ENCODE measurements at places on chromosomes 6 and 20.
A peak's percentile ranks its signal among the peaks of the same experiment; 100 is the strongest.

DNA sequence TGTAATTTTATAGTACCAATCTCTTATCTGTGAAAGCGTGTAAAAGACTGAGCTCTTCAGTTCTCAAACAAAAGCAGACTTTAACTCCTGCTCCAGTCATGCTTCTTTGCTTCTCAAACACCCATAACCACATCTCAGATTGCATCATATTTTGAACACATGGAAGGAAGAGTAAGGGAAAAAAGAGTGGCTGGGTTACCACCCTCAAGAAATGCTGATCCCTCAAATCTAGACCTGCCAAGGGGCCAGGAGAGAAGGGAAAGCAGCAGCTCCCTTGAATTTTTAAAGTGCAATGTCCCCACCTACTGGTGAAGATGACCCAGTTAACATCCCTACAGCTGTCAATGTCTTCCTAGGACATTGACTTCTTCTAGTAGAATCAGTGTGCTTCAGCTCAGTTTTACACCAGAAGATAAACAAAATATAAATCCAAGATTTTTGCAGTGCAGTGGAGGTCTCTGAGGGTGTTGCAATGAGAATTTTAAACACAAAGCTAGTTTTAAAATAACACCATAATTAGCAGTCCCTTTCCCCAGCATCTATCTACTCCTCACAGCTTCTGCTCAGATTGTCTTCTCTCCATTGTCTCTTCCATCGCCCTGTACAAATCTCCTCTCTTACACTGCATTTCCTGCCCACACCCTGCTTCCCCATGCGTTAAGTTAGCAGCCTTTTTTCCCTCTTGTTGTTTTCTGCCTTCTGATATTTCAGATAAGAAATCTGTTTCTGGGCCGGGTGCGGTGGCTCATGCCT is 22.6 kb upstream of the HLA-DQB2 start:
- peak; percentile 36 for DNase-seq

DNA sequence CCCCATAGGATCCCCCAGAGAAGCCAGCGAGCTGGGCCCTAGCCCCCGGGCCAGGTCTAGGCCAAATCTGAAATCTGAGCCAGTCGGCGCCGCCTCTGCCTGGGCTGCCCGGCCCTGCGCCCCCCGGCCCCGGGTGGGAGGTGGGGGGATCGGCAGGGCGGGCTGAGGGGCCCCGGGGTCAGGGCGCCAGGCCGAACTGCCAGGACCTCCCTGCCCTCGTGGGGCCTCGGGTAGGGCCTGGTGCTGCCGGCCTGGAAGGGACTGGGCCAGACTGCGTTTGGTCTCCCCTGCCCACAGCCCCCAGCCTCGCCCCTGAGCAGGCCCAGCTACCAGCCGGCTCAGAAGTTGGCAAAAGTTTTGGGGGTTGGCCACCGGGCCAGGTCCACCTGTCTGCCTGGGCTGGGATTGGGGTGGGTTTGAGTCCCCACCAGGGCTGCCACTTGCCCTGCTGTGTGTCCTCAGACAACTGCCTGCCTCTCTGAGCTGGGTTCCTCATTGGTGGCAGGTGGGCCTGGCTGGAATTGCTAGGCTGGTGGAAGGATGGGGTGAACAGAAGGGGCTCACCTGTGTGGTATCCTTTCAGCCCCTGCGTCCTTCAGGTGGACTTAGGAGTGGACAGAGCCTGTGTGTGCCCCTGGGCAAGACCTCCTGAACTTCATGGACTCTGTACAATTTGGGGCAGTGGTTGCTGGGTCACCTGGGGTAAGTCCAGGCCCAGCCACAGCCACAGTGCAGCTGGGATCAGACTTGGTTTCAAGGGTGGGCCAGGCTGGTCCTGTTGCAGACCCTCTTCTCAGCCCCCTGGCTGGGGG is 801 bp downstream of the SRC start:
- DNase-seq, result no peak

GRCh38 chr6:13859871-13860555 is 45.7 kb upstream of the MCUR1 start:
- no peak for DNase-seq

DNA sequence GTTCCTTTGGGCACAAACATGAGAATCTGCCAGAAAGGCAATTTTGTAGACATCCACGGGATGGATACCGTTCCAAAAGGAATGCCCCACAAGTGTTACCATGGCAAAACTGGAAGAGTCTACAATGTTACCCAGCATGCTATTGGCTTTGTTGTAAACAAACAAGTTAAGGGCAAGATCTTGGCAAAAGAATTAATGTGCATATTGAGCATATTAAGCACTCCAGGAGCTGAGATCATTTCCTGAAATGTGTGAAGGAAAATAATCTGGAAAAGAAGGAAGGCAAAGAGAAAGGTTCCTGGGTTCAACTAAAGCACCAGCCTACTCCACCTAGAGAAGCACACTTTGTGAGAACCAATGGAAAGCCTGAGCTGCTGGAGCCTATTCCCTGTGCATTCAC is 103.9 kb upstream of the ARG1 start:
- no peak for DNase-seq

GRCh38 chr6:167027308-167027707 is 28.1 kb downstream of the CEP43 start:
- no peak for DNase-seq

DNA sequence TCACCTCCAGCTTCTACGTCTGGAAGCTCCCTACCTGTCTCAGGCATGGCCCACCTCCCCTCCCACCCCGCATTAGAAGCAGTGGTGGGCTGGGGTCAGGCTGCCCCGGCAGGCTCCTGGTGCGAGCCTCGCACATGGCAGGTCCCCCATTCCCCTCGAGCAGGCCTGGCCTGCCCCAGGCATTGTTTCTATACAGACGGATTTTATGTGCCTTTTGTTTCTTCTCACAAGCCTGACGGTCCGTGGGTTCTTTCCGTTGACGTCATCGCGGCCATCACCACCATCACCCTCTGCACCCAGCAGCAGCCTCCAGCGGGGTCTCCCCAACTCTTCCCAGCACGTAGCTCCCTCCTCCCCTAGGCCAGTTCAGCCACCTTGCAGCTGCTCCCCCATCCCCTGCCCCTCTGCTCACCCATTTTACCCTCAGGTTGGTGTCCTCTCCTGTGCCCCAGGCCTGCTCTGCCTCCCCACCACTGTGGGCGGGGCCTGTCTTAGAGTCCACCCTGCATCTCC is 4.6 kb downstream of the CST7 start:
- DNase-seq, result no peak

GRCh38 chr6:155093430-155093829 is 98.3 kb downstream of the TIAM2 start:
- no peak for DNase-seq

- no peak for DNase-seq
Observed at GRCh38 chr6:151374036-151374683, 17.2 kb downstream of the ZBTB2 start.

DNA sequence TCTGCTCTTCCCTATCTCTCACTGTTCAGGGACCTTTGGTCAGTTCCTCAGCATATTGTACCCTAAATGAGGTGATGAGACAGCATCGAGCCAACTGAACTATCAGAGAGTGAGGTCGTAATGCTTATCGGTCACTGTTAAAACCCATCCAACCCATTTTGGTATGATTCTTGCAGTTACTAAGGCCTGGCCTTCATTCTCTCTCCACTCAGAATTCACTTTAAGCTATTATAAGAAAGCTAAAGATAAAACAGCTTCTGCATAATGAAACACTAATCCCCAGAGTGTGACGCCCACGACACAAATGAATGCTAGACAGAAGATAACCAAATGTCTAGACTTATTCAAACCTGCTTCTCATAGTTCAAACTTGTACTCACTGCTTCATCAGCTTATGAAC is 175.8 kb downstream of the GMPR start:
- no peak for DNase-seq

DNA sequence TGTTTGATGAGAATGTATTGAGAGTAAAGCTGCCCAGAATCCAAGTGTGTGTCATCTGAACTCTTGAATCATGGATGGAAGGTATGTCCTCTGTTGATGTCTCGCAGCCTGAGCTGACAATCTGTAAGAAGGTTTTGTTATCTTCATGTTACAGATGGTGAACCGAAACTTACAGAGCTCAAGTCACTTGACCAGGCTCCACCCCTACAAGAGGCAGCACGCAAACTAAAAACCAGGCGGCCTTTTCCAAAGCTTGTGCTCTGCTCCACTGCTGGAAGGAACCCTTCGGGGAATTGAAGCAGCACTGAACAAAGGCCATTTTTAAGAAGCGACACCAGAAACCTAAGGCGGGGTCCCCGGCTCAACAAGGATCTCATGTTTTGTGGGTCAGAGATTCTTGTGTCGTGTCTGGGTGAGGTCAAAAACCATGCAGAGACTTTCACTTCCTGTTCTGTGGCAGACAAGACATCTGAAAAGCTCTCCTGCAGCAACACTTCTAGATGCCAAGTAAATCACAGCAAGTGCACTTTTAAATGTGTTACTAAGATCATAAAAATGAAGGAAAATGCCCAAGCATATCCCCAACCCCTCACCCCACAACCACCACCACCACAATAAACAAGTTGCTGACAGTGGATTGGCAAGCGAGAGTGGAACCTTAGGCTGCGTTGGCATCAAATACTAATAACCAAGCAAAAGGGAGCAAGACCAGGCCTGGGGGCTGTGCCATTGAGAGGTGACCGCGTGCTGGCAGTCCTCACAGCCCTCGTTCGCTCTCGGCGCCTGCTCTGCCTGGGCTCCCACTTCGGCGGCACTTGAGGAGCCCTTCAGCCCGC is 27.3 kb downstream of the NQO2 start:
- no peak for DNase-seq

GRCh38 chr6:83467620-83468036 is 36.8 kb upstream of the ME1 start:
- no peak for DNase-seq

DNA sequence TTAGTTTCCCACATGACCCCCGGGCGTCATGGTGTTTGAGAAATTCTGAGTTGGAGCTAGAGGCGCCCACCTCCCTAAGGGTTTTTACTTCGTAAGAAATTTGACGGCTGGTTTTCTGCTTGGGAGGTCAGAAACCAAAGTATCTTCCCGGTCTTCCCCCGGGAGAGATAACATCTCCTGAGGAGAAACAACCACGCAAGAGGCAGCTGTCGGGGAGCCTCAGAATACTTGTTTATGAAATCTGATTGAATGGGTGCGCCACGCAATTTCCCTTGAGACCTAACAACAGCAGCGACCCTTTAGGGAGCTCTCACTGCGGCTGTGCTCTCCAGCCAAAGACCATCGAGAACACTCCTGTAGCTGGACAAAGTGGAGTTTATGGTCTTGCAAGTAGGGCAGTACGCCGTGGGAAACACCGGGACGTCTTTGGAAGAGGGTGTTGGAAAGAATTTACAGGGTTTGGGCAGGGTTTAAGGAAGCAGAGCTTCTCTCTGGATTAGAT is 608 bp upstream of the EIF2S2 start:
- no peak for DNase-seq

GRCh38 chr20:53582574-53583351 is 10.9 kb downstream of the ZNF217 start:
- no peak for DNase-seq

GRCh38 chr6:155850408-155850841 is 394.8 kb upstream of the NOX3 start:
- DNase-seq, result no peak

DNA sequence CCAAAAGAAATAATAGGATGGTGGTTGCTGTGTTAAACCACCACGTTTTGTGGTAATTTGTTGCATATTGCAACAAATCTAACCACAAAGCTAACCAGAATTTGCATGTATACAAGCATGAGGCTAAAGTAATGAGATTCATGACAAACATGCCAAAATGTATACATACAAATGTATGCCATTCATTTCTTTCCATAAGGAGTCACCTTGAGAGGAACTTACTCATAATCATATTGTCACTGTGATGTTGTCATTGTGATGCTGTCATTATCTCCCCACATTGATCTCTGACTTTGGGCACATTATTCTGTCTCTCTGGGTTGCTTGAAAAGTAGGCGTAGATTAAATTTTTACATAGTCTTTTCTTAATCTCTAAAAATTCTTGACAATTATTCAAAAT is 886.8 kb upstream of the FLRT3 start:
- no peak for DNase-seq

- DNase-seq, result no peak
Observed at GRCh38 chr6:70843328-70843918, 113.4 kb downstream of the B3GAT2 start.

DNA sequence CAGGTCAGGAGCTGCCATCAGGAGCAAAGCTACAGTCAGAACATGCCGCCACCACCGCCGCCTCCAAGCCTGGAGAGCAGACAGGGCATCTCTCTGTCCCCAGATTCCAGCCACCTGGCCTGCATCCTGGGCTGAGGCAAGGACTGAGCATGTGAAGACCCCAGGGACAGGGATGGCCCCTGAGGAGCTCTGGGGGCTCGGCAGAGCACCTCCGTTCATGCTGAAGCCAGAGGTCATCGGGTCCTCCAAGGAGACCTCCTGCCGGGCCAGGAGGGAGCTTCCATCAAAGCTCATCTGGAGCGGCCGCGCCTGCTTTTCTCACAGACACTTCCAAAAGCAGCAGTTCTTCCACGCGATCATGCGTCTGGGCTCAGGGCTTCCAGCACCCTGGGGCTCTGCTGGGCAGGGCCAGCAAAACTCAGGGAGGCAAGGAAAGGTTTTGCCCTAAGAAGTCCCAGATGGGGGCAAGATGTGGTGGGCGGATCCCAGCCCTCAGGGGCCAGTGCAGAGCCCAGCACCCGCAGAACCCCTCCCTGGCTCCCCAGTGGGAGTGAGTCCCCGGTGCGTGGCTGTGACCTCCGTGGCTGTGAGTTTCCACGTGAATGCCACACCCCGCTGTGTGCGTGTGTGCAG is 138.4 kb downstream of the TAF4 start:
- no peak for DNase-seq

DNA sequence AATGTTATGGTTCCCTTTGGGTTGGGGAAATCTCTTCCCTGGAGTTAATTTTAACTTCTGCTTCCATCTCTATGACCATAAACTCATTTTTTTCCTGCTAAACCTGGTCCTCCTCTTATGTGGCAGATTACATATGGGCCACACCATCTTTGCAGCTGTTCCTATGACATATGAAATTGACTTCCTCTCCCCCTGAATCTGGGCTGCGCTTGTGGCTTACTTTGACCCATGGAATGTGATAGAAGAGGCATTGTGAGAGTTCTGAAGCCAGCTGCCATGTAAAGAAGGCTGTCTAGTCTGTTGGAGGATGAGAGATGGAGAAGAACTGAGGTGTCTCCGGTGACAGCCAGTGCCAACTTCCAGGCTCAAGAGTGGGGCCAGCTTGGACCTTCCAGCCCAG is 100.1 kb downstream of the CDC5L start:
- no peak for DNase-seq

DNA sequence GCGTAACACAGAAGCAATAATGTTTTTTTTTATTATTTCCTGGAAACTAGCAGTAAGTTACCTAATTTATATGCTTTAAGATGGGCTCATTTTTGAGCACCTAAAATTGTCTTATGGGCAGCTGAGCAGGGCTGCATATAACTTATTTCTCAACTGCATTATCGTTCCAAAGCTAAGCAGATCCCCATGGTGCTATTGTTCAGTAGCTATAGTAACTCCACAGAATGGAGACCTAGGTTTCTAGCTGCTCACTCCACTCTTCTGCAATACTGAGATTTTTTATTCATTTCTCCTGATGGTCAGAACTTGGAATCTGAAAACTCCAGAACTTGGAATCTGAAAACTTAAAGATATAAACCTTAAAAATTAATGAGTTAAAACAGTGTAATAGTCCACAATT is 18.7 kb downstream of the CRISP1 start:
- DNase-seq, result no peak

All from NCI-H2081 treated with DMSO at 0.1 percent for 48 hours (cell line).